ENCODE measurements at places on chromosomes 7 and 10.

GRCh38 chr7:96361116-96361857 is 39.4 kb upstream of the SLC25A13 start:
- no peak for DNase-seq

DNA sequence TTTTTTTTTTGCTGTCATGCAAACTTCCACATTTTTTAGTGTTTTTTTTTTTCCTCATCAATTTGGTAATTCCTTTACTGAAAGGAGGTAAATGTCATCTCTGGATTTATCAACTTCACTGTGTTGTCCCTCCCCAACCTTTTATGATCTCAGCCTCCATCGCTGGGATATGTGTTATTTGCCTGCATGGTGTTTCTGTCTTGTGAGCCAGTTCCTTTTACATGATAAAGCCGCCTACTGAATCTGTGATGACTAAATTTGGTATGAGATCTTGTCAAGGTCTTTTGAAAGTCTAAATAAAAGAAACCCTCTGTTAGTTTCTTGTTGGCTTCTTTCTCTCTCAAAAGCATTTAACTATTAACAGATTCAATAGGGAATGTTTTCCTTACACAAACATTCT is 39.3 kb downstream of the TAS2R41 start:
- no peak for DNase-seq

- DNase-seq = no peak
Measured at GRCh38 chr7:77315182-77315591, 101.0 kb downstream of the GSAP start.

GRCh38 chr10:90947030-90947960 is 26.4 kb upstream of the ANKRD1 start:
- no peak for DNase-seq

- peak; percentile 79 for DNase-seq
Measured at GRCh38 chr7:20307119-20307518, 23.6 kb upstream of the ITGB8 start.
